ENCODE measurements at places on chromosomes 2 and 18. TPM values are rescaled to one million over a fixed set of nuclear protein-coding genes. Genes with fewer than 3 reads are reported as not detected.

GRCh38 chr2:118539290-118539689, 308.2 kb downstream of the EN1 start:
- no peaks in the 10 kb centered on the region for H3K4me1 ChIP-seq
- no peaks in the 10 kb centered on the region for H3K36me3 ChIP-seq
- no peaks in the 10 kb centered on the region for H3K27me3 ChIP-seq
- H3K4me3 ChIP-seq: no peak overlapping the region

The HDHD2 gene
- polyA plus RNA-seq: 7.2 TPM

The MOB1A gene
- 21.0 TPM for polyA plus RNA-seq

The CD8B gene
- not detected for polyA plus RNA-seq

DNA sequence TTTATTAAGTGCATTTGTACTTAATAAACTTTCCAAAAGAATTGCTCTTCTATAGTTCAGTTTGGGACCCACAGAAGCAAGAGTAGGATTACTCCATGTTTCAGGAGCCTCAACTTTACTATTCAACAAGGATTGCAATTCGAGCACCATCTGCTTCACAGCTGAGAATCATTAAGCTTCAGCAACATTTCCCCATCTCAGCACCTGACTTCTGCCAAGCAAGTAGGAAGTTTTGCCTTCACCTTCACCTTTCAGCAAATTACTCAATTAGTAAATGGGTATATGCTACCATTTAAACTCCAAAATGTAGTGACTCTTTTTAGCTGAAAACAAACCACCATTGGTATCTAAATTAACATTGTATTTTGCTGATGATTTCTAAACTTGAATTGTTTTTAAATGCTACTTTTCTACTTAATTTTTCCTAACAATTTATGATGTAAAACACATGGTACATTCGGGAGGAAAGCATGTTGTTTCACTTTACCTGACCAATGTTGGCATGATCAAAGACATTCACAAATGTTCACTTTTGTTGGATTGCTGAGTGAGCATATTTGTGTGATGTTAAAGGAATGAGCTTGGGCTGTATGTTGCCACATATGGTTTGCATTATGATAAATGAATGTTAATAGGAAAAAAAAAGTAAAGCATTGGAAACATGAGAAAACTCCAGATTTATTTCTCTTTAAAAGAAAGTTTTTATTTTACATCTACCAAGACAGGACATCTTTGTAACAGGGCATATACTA, 159.2 kb downstream of the GULP1 start:
- peak; percentile 47 for DNase-seq
- no peak overlapping the region for H3K4me3 ChIP-seq
- H3K27ac ChIP-seq: no peak overlapping the region
- peaks cover 1% of the 10 kb centered on the region for H3K4me1 ChIP-seq

The CD8B2 gene
- polyA plus RNA-seq: not detected

GRCh38 chr2:99876956-99877355, 265.4 kb downstream of the AFF3 start:
- H3K4me1 ChIP-seq: peaks cover 19% of the 10 kb centered on the region
- H3K27me3 ChIP-seq: no peaks in the 10 kb centered on the region
- no peaks in the 10 kb centered on the region for H3K36me3 ChIP-seq
- peak overlapping the region; percentile 89 for H3K27ac ChIP-seq
- no peak for DNase-seq

GRCh38 chr18:62183578-62184195, 3.2 kb downstream of the PIGN start:
- no peaks in the 10 kb centered on the region for H3K27me3 ChIP-seq
- H3K4me3 ChIP-seq: no peak overlapping the region
- H3K36me3 ChIP-seq: no peaks in the 10 kb centered on the region
- H3K4me1 ChIP-seq: peaks cover 3% of the 10 kb centered on the region
- no peak overlapping the region for H3K27ac ChIP-seq

The ATOH8 gene
- polyA plus RNA-seq: 11.2 TPM

The LRRC30 gene
- not detected for polyA plus RNA-seq

DNA sequence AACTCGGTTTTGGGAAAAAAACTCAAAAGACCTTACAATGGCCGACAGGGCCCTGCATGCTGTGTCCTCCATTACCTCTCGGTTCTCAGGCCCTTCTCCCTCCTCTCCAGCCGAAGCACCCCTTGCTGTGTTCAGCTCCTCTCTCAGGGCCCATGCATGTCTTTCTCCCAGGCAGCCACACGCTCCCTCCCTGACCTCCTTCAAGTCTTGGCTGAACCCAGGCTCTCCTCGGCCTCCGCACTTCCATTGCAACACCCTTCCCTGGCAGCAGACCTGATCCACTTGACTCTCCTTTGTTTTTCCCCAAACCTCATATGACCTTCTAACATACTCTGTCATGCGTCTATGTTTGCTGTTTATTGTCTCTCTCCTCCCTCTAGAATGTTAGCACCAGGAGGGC, 114.0 kb downstream of the CYP26B1 start:
- no peak overlapping the region for H3K4me3 ChIP-seq
- H3K36me3 ChIP-seq: no peaks in the 10 kb centered on the region
- H3K27ac ChIP-seq: no peak overlapping the region
- DNase-seq: no peak
- 0 out of 2 replicates have a peak, but pooled peaks cover 3% of the 10 kb centered on the region for H3K27me3 ChIP-seq

The SERPINB7 gene
- 76.5 TPM for polyA plus RNA-seq

DNA sequence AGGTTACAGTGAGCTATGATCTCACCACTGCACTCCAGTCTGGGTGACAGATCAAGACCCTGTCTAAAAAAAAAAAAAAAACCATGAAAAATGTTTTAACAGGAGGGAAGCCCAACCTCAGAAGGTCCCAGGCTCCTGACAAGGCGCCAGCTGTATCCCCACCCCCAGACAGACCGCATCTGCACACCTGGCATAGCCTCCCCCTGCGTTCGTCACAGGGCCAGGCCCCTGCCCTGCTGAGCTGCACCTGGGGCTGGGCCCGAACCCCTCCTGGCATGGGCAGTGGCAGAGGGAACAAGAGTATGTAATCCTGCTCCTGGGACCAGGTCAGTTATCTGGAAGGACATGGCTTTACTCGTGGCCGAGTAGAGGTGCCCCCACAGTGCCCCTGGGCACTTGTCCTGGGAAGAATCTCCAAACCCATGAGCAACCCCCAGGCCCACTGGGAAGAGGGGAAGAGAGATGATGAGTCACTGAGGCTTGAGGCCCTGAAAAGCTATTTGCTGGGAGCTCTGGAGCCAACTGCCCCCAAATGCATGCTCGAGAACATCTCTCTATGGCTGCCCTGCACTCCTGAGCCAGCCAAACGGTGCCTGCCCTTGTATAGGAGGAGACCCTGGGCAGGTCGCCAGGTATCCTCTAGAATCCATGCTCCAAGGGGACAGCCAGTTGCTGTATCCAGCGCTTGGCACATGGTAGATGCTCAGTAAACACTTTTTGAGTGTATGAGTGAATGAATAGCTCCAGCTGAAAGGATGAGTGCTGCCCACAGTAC, 265.5 kb downstream of the ATAD2B start:
- no peak overlapping the region for H3K4me3 ChIP-seq
- DNase-seq: no peak
- H3K36me3 ChIP-seq: no peaks in the 10 kb centered on the region
- H3K27ac ChIP-seq: no peak overlapping the region

- H3K27me3 ChIP-seq: no peaks in the 10 kb centered on the region
- peaks cover 8% of the 10 kb centered on the region for H3K4me1 ChIP-seq
- H3K36me3 ChIP-seq: no peaks in the 10 kb centered on the region
- no peak overlapping the region for H3K27ac ChIP-seq
- no peak overlapping the region for H3K4me3 ChIP-seq
- no peak for DNase-seq
These were observed 219.3 kb upstream of the TNP1 start for GRCh38 chr2:217079165-217079564.

DNA sequence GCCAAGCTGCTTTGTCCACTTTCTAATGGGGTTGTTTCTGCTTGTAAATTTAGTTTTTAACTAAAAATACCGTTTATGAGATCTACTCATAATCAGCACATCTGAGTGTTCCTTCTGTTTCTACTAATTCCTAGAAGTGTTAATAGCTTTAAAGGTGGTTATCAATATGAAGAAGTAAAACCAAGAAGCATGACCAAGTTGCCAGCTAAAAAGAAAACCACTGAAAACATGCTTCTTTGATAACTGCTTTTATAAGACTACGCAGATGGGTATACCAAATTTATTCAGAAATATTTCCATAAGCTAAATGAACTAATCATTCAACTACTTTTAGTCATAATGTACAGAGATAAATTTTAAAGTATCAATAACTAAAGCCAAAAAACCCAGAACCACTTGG, 101.8 kb downstream of the C2orf74 start:
- H3K27ac ChIP-seq: no peak overlapping the region
- H3K27me3 ChIP-seq: no peaks in the 10 kb centered on the region
- DNase-seq: no peak

GRCh38 chr2:63340443-63340842, 247.8 kb downstream of the WDPCP start:
- no peak overlapping the region for H3K27ac ChIP-seq
- H3K36me3 ChIP-seq: no peaks in the 10 kb centered on the region
- no peaks in the 10 kb centered on the region for H3K4me1 ChIP-seq
- no peak overlapping the region for H3K4me3 ChIP-seq
- no peaks in the 10 kb centered on the region for H3K27me3 ChIP-seq

GRCh38 chr2:8133913-8134472, 547.9 kb upstream of the ID2 start:
- no peak for DNase-seq
- H3K4me1 ChIP-seq: no peaks in the 10 kb centered on the region
- no peak overlapping the region for H3K4me3 ChIP-seq
- H3K27ac ChIP-seq: no peak overlapping the region
- no peaks in the 10 kb centered on the region for H3K36me3 ChIP-seq

DNA sequence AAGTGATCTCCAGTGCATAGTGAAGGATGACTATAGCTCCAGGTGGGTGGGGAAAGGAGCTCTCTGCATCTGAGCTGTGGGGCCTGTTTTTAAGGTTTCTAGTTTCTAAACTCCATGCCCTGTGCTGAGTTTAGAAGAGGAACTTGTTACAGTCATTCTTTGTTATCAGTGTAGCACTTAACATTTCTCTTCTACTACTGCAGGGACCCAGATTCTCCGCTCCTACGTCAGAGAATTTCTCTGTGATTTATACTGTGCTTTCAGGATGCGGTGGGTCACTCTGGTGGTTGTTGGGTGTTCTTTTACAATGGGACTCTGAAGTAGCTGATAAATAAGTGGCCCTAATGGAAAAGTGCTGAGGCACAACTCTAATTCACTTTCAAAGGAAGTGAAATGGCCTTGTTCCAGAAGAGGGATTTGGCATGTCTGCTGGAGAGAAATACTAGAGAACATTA, 122.0 kb downstream of the WDSUB1 start:
- peaks cover 32% of the 10 kb centered on the region for H3K36me3 ChIP-seq
- no peaks in the 10 kb centered on the region for H3K27me3 ChIP-seq
- peaks cover 2% of the 10 kb centered on the region for H3K4me1 ChIP-seq

- peaks cover 4% of the 10 kb centered on the region for H3K4me1 ChIP-seq
- no peak for DNase-seq
- no peak overlapping the region for H3K27ac ChIP-seq
These were observed 72.4 kb downstream of the ODC1 start for GRCh38 chr2:10375570-10376281.

DNA sequence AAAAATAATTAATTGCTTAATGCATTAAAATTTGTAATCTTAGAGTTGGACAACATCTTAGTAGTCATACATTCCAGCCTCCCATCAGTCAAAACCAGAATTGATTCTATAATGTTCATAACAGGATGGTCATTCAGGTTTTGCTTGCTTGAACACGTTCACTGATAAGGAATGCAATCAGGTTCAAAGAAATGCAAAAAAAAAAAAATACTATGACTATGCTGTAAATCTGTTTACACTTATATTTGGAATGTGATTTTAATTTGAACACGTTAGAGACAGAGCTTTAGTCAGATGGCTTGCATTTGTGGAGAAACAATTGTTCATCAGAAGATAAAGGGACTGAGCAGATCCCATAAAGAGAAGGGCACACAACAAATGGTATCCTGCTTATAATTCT, 131.3 kb upstream of the UNC80 start:
- H3K27me3 ChIP-seq: no peaks in the 10 kb centered on the region
- H3K36me3 ChIP-seq: no peaks in the 10 kb centered on the region
- H3K4me3 ChIP-seq: no peak overlapping the region
- H3K4me1 ChIP-seq: no peaks in the 10 kb centered on the region
- DNase-seq: no peak

DNA sequence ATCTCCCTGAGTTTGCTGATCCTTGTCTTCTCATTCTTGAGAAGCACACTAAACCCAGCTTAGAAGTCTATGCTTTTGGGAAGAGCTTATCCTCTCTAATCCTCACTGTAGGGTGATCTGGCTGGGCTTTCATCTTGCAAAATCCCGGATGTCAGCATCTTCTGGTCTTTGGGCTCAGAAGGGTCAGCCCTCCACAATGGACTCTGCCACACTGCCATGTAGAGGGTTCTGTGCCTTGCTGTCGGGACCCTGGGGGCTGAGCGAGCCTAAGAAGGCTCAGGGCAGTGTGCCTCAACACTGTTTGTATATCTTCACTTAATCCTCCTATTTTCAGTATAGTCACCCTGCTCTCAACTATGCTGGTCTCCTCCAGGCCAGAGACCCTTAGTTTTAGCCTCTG, 102.3 kb downstream of the TGIF1 start:
- DNase-seq: no peak
- no peak overlapping the region for H3K4me3 ChIP-seq
